ENCODE measurements at places on chromosomes 4 and X.

- peak; percentile 66 for DNase-seq
These were observed 670.3 kb upstream of the FAM241A start for GRCh38 chr4:111475001-111475400.

DNA sequence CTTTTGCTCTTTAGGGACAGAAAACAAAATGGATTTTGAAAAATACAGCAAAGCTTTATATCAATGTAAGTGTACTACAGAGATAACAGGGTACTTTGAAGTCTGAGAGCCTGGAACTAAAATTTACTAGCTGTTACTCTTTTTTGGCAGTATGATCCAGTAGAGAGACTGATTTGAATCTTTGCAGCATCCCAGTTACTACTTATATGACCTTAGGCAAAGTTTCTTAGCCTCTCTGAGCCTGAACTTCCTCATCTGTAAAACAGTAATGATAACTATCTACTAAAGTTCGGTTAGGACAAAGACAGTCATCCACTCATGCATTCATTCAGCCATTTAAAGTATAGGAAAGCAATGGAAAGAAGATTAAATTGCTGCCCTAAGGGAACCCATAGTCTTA is 10.1 kb downstream of the BRWD3 start:
- DNase-seq: no peak

GRCh38 chr4:1345903-1346780 is 866 bp upstream of the UVSSA start:
- DNase-seq: peak; percentile 66

DNA sequence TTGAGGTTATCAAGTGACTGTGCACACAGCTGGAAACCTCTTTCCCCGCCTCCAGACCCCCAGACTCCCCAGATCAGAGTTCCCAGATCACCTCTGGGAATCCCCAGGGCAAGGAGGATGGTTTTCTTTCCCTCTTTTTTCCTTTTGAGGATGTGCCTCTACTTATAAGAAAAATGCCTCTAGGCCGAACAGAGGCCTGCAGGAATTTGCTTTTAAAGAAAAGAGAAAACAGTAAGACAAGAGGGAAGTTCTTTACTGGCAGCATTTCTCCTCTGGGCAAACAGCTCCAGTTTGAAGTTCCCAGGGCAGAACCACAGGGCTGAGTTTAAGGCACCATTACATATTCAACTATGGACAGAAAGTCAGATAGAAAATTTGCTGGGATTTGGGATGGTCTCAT is 837.9 kb upstream of the LCORL start:
- DNase-seq: no peak

GRCh38 chrX:49627086-49627777 is 28.4 kb downstream of the GAGE1 start:
- DNase-seq: peak; percentile 65

DNA sequence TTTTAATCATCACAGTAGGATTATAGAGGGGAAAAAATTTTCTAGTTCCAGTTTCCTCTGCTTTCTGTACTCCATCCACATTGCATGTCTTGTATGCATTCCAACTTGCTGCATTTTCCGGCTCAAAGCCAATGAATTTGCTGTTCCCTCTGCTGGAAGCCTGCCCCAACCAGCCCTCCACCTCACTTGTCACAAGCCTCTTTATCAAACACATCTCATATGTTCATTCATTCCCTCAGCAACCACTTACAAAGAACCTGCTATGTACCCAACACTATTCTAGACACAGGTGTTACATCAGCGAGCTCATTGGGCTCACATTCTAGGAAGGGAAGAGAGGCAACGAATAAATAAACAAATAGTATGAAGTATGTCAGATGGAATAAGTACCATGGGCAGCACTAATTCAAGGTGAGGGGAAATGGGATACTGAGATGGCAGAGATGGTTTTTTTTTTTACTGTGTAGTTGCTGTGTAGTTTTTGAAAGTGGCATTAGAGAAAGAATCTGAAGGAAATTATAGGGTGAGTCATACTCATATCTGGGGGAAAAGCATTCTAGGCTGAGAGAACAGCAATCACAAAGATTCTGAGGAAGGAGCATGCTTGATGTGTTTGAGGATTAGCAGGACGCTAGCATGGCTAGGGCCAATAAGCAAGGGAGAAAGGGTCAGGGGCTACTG is 332.5 kb downstream of the PDGFC start:
- DNase-seq: no peak

DNA sequence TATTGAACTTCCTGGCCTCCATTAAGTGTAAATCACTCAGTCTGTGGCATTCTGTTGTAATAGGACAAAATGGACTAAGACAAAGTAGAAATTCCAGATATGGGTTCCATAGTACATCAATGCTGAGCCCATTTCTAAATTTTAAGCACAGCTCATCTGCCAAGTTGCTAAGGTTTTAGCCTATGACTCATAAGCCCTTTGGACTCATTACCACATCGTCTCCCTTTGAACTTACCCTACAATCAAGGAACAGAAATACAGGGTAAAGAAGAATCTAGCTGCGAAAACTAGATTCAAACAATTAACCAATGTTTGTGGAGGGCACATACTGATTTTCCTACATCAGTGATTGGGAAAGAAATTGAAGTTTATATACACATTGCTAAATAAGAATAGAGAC is 31.8 kb downstream of the NAA11 start:
- DNase-seq: no peak

DNA sequence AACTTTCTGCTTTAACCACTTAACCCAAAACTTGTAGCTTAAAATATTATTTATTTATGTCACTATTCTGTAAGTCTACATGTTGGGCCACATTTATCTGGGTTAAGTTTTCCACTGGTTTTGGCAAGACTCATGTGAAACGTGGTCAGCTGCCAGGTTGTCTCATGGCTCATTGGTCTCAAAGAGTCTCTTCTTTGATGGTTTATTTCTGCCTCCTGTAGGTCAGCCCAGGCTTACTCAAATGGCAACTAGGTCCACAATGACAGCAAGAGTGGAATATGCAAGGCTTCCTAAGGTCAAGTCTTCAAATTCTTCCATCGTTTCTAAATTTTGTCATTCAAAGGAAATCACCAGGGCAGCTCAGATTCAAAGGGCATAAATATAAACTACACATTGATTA is 828.7 kb downstream of the PCDH7 start:
- no peak for DNase-seq
